ENCODE measurements at places on chromosomes 2 and 18.

DNA sequence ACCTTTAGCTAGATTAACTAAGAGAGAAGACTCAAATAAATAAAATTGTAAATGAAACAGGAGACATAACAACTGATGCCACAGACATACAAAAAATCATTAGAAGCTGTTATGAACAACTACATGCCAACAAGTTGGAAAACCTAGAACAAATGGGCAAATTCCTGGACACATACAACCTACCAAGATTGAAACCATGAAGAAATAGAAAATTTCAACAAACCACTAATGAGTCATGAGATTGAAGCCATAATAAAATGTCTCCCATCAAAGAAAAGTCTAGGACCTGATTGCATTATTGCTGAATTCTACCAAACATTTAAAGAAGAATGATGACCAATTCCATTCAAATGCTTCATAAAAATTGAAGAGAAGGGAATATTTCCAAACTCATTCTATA lies 54.3 kb downstream of the ST3GAL5 start:
- no peak for DNase-seq

DNA sequence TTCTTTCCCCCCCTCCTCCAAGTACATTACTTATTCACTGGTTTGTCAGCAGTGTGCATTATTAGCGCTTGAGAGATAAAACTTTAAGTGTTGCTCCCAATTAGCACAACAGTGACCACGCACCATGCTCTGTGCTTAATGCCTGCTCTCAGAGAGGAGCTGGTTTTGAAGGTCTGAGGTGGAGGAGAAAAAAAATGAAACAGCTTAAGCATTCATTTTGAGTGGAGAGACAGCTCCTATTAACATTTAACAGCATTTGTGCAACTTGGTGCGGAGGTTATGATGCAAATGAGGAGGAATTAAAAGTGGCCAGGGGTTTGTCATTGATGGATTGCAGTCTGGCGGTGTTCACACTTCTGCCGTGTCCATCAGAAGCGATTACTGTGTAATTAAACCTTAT lies 141.8 kb downstream of the FIGN start:
- DNase-seq: no peak

DNA sequence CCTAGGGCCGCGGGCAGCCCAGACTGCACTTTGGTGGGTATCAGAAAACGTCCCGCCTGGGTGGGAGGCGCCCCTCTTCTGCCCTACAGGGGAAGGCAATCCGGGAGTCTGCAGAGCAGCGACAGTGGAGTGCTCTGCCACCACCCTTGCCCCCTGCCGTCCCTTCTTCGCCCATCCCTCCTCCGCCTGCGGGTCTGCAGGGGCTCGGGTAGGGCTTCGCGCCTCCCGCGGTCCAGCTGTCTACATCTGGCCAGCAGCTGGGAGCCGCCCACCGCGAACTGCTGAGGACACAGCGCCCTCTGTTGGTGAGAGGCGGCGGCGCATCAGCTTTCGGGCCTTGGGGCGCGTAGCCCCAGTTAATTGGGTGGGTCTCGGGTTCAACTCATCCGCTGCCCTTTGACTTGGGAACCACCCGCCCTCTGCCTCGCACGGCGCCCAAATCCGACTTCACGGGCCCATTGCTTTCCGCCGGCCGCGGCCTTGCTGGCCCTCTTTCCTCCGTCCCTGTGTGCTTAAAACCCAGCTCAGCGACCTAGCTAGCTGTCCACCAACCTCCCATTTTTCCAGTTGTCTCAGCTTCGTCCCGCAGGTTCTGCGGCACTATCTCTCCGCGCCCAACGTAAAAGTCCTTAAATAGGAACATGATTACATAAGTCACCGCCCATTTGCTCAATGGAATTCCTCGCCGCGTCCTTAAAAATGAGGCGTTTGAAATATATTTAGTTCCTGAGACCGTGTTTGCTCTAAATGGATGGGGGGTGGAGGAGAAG lies 17.6 kb downstream of the WNT10A start:
- no peak for DNase-seq

- peak; percentile 22 for DNase-seq
Observed at GRCh38 chr2:203688798-203689197, 17.6 kb upstream of the CD28 start.

- no peak for DNase-seq
Observed at GRCh38 chr2:173032032-173032431, 43.6 kb upstream of the MAP3K20 start.

DNA sequence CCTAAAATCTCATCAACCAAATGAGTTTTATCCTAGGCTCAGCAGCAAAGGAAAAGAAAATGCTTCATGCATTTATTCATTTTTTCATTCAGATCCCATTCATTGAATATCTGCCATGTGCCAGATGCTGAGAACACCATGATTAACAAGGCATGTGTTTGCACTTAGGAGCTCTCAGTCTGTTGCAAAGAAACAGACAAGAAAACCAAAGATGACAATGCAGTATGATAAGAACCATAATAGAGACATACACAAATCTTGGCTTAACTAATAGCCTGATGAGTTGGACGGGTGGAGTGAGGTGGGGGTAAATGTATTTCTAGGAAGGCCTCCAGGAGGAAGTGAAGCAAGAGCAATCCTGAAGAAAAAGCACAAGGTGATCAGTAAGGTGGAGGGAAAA lies 177.8 kb upstream of the SCN7A start:
- no peak for DNase-seq

DNA sequence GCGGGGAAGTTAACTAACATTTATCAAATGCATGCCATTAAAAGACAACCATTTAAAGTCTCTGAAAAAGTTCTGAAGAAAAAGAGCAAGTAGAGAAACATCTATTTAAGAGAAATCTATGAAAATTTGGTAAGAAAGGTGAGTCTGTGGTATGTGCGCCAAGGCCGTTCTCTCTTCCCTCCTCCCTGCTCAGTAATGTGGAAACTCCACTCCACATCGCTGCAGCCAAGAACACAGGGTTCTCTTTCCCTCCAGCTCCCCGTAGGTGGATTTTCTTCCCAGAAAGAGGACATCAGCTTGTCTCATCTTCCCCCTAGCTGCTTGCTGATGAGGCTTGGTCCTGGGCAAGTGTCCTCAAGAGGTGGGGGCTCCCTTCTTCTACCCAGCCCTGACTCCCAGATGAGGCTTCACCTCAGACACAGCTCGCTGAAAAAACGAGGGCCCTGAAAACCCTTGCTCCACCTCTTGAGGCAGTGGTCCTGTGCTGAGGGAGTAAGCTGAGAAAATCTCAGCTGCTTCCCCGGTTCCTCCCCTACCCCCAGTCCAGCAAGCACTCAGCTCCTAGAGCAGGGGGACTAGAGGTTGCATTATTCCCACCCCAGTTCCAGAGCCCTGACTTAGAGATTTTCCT lies 45.8 kb upstream of the PTPRM start:
- DNase-seq: no peak

DNA sequence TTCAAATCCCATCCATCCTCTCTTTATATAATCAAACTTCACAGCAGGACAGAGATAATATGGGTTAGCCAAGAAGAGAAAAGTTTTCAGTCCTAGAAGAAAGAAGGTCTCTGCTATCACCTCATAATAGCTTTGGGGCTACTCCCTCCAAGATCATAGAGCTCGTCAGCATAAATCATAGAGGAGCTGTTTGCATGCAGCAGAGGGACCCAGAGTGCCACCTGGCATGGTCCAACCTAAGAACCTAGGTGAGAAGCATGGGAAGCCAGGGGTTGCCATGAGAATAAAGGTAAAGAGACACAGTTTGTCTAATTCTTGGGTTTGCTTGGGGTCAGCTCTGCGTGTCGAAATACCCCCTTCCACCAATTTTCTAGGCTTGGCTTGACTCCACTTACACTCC lies 87.1 kb upstream of the CYP1B1 start:
- DNase-seq: no peak

GRCh38 chr2:174784909-174785308 lies 20.6 kb upstream of the CHRNA1 start:
- no peak for DNase-seq

GRCh38 chr18:1499265-1499664 lies 594.6 kb downstream of the ADCYAP1 start:
- peak; percentile 30 for DNase-seq

- no peak for DNase-seq
Observed at GRCh38 chr2:239212121-239212928, 188.5 kb downstream of the HDAC4 start.

- DNase-seq: peak; percentile 4
Observed at GRCh38 chr2:75480971-75481836, 79.5 kb downstream of the EVA1A start.
